GM19239 (cell line): ENCODE measurements at places on chromosomes 1 and 21.

DNA sequence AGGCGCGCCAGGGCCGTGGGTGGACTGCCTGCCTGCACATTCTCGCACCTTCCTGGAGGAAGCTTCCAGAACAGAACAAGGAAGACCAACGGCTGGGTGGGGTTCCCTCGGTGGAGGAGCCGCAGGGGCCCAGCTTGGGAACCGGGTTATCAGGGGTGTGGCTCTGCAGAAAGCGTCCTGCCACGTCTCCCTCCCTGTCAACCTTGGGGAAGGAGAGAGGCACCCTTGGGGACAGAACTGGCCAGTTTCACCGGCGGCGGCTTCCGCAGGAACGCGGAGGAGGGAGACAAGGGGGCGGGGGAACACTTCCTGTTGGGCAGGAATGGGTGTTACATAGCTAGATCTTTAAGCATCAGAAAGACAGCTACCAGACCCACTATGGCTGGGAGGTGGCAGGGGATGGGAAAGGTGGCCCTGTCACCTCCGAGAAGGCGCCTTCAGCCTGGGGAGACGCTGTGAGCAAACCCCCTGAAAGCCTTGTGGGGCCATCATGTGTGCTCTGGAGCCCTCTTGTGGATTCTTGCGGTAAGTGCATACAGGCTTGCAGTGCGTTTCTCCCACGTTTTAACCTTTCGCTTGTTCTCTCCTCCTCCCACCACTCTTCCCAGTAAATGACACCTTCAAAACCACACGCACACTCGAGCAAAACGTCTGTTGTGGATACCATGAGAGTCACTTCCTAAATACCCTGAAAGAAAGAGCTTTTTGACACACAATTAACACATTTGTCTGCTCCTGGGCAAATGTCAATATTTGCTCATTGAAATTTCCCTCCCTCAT, 3.8 kb upstream of the PLEKHA6 start:
- peak; percentile 75 for DNase-seq

DNA sequence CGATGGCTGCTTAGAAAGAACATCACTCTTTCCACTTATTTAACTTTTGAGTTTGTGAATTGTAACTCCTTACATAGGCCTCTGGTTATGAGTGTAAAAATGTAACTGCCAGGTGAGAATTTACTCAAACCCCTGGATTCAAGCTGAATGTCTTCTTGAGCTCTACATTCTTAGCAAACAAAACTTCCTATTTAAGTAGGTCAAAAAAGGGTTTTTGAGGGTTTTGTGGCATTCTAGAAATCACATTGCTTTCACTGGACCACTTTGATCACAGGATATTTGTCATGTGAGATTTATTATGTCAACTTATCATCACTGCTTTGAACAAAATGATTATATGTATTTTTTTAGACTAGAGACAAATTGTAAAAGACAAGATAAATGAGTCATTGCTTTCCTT, 5.7 kb downstream of the IL23R start:
- DNase-seq = no peak

DNA sequence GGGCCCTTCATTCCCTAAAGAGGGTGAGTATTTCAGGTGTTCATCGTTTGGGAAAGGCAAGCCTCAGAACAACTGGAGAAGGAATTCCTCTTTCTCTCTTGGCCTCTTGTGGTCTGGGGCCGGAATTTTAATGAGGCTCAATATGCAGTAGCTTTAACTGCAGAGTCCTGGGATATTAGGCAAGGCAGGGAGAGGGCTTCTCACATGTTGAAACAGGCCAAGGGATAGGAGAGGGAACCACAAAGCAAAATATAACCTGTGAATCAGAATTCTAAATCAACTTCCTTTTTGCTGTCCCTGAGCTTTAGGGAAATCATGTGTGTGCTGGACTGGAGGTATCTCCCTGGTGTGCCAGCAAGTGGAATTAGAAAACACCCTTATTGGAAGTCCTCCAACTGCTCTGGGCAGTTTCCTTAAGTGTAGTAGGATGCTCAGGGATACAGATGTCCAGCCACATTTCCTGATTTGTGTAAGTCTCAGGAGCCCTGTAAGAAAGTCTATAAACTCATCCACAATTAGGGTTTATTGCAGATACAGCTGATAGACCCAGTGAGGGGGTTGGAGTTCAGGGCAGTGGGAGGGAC, 215.8 kb upstream of the ZRANB2 start:
- no peak for DNase-seq

DNA sequence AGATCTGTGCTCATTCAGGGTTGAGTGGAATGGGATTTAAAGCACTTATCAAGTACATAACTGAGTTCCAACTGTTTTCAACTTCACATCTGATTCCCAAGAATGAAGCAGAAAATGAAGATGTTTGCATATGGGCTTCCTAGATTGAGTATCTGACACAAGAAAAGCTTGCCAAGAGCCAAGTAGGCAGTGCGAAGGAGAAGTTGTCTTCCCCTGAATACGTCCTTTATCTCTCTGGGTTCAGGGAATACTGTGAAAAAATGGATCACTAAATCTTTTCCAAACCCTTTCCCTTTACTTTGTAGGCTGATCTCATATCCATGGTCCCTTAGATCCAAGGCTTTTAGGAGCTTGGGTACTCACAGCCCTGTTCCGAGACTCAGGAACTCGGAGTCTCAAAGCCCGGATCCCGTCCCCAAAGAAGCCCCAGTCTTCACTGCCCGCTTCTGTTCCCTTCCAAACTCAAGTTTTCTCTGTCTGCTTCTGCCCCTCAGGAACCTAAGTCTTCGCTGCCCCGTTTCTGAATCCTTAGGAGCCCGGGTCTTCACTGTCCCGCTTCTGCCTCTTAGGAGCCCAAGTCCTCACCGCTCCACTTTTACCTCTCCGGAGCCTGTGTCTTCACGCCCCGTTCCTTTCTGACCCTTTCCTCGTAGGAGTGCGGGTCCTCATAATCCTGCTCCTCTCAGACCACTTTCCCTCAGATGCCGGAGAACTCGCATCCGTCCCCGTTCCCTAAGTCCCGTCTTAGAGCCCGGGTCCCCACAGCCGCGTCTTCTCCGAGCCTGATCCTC, 616 bp downstream of the TAF12 start:
- no peak for DNase-seq

DNA sequence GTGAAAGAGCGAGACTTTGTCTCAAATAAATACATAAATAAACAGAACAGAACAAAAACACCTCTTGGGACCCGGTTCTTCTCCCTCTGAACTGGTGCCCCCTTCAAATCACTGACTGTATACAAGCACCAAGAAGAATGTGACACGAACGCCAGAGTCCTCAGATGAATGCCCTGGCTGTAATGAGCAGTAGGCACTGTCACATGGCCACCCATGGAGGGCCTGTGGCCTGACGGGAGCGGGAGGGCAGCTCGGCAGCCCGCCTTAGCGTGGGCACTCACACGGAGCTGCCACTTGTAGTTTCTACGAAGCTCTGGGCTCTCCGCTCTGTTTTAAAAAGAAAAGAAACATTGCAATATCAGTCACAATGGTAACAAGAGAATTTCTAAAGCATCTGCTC, 146.0 kb downstream of the PEX14 start:
- no peak for DNase-seq

DNA sequence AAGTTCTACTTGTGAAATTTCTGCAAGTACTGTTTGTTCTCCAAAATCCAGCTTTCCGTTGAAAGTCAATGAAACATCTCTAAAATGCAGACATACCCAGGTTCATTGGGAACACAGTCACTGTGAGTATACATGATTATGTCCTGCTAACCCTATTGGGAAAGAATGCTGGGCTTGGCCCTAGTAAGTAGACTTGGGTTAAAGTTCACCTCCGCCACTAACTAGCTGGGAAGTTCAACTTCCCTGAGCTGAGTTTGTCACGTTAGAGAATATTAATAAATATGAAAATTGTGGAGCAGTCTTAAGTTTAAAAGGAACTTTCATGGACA, 10.5 kb upstream of the PGD start:
- DNase-seq = no peak

- DNase-seq = no peak
Measured at GRCh38 chr1:180170546-180171151, 16.0 kb downstream of the QSOX1 start.

DNA sequence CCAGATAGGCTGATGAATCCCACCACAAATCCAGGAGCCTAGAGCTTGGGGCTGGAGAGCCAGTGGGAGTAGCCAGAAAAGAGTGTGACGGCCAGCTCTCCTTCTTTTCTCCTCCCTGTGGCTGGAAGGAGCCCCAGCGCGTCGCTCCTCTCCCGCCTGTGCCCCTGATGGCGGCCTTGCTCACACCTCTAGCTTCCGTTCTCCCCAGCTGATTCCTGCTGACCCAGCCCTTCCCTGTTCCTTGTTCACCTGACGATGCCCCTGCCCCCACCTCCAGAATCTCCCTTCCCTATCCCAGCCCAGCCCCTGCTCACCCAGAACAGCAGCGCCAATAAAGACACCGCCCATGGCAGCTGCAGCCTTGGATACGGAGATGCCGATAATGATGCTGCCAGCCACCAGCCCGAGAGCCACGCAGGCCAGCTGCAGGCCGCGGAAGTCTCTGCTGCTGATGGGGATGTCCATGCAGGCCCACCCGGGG, 656 bp downstream of the KNCN start:
- DNase-seq = no peak

GRCh38 chr1:18535391-18536210, 54.9 kb downstream of the KLHDC7A start:
- no peak for DNase-seq

- no peak for DNase-seq
Measured at GRCh38 chr1:157119448-157119847, 18.7 kb downstream of the ETV3 start.

DNA sequence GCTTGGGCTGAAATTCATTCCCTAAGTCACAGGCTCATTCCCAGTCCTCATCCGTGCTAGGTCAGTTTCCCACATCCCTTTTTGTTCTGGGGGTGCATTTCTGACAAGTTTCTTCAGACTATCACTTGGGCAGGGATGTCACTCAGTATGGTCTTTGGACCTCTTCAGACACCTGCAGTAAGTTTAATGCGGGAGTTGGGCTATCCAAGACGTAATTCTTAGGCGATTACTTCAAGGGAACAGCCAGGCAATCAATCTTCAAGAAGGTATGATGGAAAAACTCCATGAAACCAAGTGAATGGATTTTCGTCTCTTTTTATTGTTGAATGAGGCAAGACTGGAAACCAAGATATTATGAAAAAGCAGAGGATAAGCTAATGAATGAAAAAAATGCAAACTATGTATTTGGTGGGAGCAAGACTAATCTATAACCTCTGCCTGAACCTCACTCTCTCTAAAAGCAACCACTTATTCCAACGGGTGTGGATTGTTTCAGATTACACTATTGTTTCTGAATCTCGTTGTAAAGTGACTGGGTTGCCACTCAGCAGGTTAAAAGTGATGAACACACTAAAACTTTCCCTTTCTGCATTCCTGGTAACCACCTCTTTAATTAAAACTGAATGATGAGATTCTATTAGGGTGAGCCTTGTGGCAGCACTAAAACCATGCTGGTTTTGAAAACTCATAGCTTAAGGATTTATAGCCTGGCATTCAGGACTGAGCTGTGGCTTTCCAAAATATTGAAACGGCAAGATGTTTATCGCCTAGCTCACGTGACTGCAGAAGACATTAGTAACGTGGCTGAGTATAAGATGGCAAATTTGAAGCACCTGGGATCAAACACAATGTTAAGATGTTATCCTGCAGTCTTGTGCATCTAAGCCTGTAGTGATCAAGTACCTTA, 1.1 kb downstream of the RASAL2 start:
- no peak for DNase-seq

- DNase-seq = no peak
Measured at GRCh38 chr1:67802565-67802964, 30.7 kb downstream of the GNG12 start.

GRCh38 chr1:41380979-41381691, 19.9 kb downstream of the FOXO6 start:
- no peak for DNase-seq

DNA sequence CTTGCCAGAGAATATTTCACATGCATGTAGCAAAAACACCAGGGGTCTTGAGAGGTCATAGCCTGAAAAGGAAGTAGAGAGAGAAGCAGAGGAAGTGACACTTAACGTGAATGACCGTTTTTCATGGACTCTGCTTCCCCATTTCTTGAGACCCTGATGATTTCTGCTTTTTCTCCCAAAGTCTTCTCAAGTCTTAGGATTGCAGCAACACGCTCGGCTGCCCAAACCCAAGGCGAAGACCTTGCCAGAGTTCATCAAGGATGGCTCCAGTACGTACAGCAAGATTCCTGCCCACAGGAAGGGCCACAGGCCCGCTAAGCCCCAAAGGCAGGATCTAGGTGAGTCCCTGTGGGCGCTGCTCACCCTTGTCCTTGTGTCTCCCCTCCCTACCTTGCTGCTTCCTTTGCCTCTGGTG, 12.8 kb downstream of the THEMIS2 start:
- no peak for DNase-seq

DNA sequence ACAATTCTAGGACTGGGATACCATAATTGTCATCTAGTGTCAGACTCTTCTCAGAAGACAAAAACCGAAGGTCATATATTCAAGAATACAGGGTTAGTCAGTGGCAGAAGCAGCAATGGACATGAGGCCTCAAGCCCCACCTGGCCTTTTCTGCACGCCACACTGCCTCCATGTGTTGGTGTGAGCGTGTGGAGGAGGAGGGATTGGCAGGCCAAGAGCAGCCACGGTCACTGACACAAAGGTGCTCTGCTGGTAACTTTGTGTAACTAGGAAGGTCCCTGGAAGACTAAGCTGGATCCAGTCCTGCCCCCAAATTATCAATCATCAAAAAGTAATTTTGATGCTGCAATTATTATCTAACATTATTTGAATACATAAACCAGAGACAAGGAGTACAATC, 34.9 kb downstream of the HSF2BP start:
- no peak for DNase-seq

DNA sequence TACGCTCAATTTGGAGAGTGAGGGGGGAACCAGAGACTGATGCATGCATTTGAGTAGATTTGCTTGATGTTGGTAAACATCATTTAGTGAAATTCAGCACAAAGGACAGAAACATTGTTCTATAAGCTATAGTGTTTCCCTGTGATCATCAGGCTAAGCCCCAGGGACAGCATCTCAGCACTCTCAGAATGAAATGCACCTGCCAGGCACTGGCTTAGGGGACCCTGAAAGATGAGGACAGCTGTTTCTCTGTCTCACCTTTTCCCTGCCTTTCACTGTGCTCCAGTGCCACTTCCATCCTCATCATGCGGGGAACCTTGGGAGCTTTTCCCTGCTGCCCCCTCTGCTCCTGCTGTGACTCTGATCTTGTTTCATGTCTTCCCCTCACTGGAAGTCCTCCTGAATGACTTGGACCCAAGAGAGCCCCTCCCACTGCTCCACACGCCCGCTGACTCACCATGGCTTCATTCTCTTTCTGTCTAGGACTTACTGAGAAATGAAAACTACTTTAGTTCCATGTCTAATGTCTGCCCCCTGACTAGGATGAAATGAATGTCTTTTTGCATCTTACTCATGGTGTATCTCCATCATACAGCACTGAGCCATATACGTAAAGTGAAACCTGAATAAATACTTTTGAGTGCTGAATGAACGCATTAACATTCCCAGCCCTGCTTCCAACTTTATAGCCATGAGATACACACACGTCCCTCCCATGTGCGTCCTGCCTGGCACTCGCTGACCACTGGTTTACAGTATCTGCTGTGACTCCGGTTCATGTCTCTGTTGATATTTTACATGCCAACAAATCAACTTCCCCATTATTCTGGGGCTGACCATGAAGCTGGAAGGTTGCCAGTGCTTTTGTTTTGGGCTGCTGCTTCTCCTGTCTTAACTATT, 182.0 kb downstream of the PCP4 start:
- no peak for DNase-seq
